ENCODE measurements at places on chromosomes 11 and 22.
A peak's percentile ranks its signal among the peaks of the same experiment; 100 is the strongest.

DNA sequence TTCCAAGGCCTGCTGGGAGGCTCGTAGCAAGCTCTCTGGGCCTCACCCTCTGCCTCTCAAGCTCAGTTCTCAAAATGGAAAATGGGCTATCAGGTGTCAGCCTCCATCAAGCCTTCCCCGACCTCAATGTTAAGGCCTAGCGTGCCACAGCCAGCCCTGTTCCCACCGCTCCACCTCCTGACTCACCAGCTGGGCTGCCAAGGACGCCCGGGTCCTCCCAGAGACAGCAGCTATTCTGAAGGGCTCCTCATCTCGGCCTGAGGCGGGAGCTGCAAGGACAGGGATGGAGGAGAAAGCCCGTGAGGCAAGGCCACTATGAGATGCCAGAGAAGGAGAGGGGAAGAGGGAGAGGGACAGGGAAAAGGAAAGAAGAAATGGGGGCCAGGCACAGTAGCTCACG, 19.9 kb downstream of the ARAP1 start:
- DNase-seq: no peak

- no peak for DNase-seq
Measured at GRCh38 chr11:2529173-2529572, 84.4 kb downstream of the KCNQ1 start.

DNA sequence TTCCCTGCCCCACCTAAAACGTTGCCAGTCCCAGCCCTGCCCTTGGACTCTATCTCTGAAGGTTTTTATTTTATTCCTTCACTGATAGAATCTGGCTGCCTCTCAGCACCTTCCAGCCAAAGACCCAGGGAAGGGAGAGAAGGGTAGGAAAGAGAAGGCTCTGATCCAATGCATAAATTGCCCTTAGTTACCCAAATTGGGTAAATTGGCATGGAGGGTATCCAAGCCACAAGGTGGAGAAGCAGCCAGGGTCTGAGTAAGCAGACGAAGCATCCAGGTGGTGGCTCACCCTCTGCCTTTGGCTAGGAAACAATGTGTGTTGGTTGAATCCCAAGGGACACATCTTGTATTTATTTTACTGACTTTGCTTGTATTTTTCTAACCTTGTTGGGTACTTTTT, 89.0 kb downstream of the FEZ1 start:
- DNase-seq: no peak

- no peak for DNase-seq
Measured at GRCh38 chr11:70493891-70494290, 95.6 kb downstream of the CTTN start.

- DNase-seq: no peak
Measured at GRCh38 chr22:46008836-46009596, 32.1 kb upstream of the WNT7B start.

DNA sequence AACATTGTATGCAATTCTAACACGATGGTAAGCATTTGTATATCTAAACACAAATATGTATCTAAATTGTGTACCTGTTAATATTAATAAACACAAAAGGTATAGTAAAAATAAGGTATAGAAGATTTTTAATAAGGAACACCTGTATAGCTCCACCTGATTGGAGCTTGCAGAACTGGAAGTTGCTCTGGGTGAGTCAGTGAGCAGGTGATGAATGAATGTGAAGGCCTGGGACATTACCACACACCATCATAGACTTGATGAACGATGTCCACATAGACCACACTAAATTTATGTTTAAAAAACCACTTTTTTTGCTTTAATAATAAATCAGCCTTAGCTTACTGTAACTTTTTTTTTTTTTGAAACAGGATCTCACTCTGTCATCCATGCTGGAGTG, 97.6 kb upstream of the CLMP start:
- DNase-seq: no peak

DNA sequence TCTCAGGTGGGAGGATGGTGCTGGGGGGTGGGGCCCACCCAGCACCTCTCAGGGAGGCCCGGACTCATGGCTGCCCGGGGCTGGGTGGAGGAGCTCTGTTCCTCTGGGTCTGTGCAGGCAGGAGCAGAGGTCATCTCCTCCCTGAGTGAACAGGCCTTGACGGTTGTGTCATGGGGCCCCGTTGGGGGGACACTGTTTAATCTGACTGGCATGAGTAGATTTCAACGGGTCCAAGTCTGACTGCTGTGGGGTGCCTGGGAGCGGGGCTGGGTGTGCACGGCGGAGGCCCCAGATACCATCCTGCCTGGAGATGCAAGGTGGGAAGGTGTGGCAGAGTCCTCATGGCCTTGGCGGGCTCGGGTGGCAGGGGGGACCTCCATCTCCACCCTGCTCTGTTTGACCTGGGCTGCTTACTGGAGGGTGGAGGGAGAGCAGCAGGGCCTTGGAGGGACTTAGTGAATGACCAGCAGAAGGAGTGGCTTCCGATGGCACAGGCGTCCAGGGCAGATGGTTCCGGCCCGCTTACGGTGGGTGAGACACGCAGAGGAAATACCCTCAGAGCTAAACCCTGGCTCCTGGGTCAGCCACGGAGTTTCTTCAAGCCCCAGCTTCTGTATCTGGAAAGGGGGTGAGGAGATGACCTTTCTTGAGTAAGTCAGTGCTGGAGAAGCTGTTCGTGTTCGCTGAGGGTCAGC, 48.7 kb downstream of the SMIM38 start:
- DNase-seq: no peak

- no peak for DNase-seq
Measured at GRCh38 chr11:30583476-30584280, 2.5 kb downstream of the MPPED2 start.

DNA sequence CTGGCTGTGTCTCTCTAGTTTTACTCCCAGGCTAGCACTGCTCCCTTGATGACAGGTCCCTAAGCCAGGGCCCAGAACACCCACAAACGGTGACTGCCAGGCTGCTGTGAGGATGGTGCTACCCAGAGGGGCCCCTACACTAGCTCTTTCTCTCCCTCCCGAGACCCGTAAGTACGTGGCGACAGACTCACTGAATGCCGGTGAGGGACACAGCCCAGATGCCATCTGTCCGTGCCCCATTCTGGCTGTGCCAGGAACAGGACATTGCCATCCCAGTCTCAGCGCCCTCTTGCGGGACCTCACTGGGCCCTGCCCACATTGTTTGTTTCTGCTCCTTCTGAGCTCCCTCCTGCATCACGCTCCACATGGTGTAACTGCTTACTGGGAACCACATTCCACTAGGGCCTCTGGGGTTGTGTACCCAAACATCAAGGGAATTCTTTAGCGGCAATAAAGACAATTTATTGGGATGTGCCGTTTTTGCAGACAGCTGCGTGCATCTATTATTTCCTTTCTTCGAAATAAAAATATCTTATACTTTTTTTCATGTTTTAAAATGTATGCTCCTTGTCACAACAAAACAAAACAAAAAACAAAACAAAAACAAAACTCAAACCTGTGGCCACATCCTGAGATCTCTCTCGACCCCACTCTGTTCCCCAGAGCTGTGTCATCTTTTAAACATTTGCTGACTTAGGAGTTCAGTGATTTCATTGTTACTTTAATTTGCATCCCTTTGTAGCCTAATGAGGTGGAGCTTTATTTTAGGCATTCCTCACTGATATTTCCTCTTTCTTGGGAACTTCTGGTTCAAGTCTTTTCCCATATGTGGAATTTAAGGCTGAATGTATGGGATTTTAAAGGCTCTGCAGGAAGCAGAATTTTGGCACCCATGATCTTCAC, 4.4 kb upstream of the TPCN2 start:
- DNase-seq: no peak

DNA sequence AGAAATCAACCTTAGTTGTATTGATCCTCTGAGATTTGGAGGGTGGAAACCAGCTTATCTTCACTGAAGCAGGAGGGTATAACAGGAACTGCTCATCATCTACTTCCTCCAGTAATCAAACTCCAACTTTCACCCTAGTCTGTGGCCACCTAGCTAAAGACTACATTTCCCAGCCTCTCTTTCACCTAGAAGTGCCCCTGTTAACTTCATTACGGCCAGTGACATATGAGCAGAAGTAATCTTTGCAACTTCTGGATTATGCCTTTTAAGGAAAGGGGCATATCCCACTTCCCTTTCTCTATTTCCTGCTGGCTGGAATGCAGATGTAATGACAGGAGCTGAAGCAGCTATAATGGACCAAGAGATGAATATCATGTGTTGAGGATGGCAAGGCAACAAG, 7.6 kb upstream of the VPS37C start:
- DNase-seq: no peak

- DNase-seq: no peak
Measured at GRCh38 chr11:8768625-8769333, 86.2 kb downstream of the RPL27A start.

GRCh38 chr22:47041271-47042115, 279.0 kb downstream of the TBC1D22A start:
- no peak for DNase-seq

DNA sequence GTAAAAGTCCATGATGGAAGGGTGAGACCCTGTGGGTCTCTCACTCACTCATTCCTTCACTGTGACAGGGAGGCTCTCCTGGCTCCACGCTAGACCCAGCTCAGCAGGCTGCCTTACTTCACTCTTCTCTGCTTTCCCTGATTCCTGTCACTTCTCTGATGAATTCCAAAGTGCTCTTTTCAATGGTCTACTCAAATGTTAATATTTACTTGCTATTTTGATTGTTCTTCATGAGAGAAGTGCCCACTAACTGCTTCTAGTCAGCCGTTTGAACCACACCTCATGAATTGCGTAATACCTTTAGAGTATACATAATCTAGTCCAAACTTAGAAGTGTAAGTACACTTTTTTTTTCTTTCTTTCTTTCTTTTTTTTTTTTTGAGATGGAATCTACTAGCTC, 1350.2 kb upstream of the RAG2 start:
- no peak for DNase-seq

- no peak for DNase-seq
Measured at GRCh38 chr11:124519850-124520549, 23.5 kb downstream of the OR8B12 start.

DNA sequence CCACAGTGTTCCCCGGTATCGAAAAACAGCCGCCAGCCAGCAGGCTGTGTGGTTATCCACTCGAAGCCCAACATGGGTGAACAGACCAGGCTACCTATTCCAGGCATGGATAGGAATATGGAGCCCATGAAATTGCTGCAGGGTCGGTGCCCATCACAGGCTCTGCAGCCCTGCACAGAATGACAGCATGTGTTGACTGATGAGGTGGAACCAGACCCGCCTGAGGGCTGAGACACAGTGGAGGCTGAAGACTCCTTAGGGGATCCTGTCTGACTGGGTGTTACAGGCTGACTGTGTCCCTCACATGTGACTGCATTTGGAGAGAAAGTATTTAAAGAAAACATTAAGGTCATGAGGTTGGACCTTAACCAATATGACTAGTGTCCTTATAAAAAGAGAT, 6.2 kb upstream of the YPEL1 start:
- DNase-seq: no peak

- no peak for DNase-seq
Measured at GRCh38 chr11:124625504-124626168, 3.0 kb downstream of the TBRG1 start.

- DNase-seq: no peak
Measured at GRCh38 chr22:39894554-39895092, 1.1 kb upstream of the ENTHD1 start.

GRCh38 chr11:37849706-37850105, 1251.7 kb upstream of the RAG2 start:
- no peak for DNase-seq

DNA sequence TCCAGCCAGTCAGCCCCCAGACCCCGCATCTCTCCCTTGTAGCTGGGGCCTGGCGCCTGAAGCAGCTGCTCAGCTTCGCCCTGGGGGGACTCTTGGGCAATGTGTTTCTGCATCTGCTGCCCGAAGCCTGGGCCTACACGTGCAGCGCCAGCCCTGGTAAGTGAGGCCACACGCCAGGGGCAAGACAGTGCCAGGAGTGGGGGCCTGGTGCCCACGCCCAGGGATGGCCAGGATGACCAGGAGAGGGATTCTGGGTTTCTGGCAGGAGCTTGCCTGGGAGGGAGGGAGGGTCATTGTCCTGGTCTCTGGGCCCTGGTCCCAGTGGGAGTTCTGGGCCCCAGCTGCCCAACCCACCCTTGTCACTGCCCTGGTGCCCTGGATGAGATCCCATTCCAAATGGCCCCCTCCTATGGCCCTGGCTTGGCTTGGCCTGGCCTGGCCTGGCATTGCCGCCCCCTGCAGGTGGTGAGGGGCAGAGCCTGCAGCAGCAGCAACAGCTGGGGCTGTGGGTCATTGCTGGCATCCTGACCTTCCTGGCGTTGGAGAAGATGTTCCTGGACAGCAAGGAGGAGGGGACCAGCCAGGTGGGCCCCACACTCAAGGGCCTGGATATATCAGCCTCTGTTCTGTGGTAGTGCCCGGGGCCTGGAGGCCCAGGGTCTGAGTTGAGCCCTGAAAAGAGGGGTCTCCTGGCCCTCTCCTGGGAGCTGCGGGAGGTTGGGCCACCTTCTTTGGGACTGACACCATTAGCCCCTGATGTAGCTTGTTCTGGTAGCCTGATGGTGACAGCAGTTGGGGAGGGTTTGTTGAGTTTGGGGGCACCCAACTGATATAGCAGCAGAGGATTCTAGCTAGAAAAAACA, 3.7 kb downstream of the SLC39A13 start:
- DNase-seq: peak; percentile 59

DNA sequence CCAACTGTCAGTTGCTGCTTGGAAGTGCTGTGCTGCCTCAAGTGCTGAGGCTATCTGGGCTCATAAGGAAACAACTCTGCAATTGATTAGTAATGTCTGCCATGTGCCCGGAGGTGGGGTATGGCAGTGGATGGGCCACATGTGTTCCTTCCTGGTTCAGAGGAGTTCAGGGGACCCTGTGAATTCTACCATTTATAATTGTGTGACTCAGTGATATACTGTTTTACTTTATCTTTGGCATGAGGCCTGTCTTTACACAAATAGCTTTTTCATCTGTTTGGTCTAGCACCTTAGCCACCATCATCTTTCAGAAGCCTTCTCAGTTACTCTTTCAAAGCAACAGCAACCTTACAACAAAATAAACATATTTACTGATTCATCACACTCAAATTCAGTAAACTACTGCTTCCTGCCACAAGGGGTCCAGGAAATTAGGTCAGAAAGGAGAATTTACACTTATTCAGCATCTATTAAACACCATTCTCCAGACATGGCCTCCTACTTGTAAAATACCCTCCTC, 20.9 kb downstream of the DKK3 start:
- DNase-seq: no peak

- DNase-seq: no peak
Measured at GRCh38 chr22:43289976-43290721, 53.0 kb downstream of the SCUBE1 start.

DNA sequence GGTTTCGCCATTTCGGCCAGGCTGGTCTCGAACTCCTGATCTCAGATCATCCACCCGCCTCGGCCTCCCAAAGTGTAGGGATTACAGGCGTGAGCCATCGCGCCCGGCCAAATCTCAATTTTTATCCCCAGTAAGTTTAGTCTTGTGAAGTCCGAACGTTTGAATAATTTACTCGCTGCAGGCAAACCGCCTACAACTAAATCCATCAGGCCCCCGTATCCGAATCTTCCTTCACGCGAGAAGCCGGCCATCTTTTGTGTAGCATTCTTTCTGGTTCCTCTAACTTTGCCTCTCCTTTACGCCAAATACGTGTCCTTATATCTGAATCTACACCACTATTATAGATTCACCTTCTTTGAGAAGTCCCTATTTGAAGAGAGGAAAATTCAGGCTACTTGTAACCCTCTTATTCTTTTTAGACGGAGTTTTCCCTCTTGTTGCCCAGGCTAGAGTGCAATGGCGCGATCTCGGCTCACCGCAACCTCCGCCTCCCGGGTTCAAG, 581 bp upstream of the EIF3L start:
- DNase-seq: no peak

GRCh38 chr22:34395370-34395769, 475.1 kb upstream of the LARGE1 start:
- DNase-seq: no peak
